COR-L47 (cell line): ENCODE measurements at places on chromosomes 4 and X.

DNA sequence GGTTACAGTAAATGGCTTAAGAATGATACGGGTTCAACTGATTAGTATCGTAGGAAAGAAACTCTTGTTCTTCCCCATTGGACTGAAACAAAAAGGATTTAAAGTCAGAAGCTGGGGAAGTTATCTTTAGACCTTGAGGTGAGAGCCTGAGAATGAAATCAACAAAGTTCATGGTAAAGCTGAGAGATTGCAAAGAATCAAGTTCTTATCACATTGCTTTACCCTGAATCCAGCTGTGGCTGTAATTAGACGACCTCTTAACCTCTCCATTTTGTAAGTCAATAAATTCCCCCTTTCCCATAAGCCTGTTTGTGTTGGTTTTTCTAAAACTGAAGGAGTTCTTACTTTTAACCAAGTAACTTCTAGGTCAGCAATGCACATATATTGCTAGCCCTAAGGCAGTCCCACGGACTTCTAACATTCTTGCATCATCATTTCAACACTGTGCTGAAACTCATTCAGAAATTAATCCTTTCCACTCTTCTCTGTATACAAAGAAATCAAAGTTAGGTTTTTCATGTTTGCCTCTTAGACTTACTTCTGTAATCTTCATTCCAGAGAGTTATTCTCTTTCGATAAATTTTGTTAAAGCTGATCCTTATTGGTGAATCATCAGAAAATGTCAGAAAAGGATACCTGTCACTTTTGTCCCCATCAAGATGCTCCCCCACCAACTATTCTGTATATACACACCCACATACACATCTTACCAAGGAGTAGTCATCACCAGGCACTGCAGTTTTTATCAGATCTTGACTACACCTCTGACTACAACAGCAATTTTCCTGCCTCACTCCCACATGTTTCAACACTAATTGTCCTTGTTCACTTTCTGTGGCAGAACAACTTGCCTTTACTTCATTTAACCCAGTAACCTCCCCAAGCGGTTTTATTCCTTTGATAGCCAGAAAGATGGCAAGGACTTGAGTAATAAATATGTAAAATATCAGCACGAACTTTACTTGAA lies 77.9 kb upstream of the STK26 start:
- no peak for DNase-seq

DNA sequence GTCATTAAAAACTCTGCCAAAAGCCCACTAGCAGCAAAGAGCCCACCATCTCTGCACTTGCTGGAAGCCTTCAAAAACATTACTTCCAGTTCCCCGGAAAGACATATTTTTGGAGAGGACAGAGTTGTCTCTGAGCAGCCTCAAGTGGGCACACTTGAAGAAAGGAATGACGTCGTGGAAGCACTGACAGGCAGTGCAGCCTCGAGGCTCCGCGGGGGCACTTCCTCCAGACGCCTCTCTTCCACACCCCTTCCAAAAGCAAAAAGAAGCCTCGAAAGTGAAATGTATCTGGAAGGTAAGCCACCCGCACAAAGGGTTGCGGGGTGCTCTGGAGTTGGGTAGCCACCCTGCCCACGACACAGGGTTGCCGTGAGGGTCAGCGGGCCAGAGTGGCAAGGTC lies 25.9 kb downstream of the OFD1 start:
- no peak for DNase-seq

GRCh38 chrX:135437867-135438733 lies 16.4 kb downstream of the SMIM10L2A start:
- peak; percentile 17 for DNase-seq

GRCh38 chr4:40423735-40424134 lies 88.6 kb downstream of the CHRNA9 start:
- DNase-seq: no peak

GRCh38 chrX:15495801-15496200 lies 2.7 kb upstream of the PIR start:
- no peak for DNase-seq

GRCh38 chr4:5940470-5941203 lies 47.8 kb upstream of the CRMP1 start:
- DNase-seq: no peak

GRCh38 chrX:115595049-115595448 lies 34.1 kb downstream of the PLS3 start:
- DNase-seq: no peak

DNA sequence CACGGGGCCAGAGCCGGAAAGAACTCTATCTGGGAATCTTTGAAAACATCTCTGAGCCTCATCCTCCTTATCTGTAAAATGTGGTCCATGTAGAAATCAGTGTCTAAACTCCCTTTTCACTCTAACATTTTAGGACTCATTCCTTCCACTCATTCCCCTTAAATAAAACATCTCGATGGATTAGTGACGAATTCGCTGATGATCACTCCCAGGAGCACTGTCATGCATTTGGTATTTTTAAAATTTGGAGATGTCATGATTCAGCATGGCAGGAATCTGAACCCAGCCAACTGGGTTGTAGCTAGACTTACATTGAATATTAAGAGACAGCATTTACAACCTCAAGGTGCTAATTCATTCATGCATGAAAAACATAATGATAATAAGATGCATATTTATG lies 88.1 kb downstream of the SPANXN3 start:
- DNase-seq: no peak

- no peak for DNase-seq
Measured at GRCh38 chr4:79317711-79318110, 8.2 kb downstream of the NAA11 start.

DNA sequence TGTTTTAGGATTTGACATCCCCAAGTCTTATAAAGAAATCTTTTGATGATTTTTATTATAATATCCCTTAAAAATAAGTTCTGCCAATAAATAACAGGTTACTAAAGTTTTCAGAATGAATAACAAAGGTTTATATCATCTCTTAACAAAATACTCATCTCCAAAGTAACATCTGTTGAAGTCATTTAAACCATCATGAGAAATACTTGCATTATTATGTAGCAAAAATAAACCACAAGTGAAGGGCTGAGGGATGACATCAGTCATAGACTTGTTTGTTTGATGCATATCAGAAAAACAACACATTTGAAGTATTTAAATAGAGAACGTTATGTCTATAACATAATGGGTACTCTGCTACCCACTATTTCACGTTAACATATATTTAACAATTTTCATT lies 114.9 kb downstream of the SPOCK3 start:
- DNase-seq: no peak

DNA sequence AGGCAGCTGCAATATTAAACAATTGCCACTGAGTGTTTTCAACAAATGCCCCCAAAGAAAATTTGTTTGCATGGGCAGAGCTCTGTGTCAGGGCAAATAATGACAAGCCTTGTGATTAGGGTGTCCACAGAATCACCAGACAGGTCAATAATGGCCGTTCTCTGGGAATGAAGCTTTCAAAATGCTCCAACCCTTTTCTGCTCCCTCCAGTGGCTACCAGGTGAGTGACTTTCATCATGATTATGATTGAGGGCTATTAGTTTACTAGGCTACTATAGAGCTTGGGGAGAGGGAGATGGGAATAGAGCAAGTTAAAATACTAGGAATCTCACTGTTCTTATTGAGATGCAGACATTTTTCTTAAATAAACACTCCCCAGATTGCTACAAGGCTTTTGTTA lies 23.5 kb downstream of the IRS4 start:
- DNase-seq: no peak

- no peak for DNase-seq
Measured at GRCh38 chrX:69987691-69988090, 62.0 kb downstream of the AWAT2 start.

- DNase-seq: no peak
Measured at GRCh38 chr4:136526517-136526916, 1005.8 kb downstream of the PCDH18 start.

DNA sequence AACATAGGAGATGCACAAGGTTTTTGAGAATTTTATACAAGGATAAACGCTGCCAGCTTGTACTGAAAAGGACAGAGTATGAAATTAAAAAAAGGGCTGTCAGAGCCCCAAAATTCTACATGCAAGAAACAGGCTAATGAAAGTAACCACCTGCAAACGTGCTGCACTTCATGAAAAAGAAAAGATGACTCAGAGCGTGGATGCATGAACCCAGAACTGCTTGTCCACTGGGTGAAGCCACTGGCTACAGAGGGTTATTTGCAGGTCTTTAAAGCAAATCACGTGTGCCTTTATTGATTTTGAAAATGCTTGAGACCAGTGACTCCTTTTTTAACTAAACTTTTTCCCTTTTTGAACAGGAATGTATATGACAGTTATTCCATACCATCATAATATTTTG lies 25.3 kb upstream of the FRMD7 start:
- DNase-seq: no peak

- DNase-seq: no peak
Measured at GRCh38 chr4:95957054-95957453, 117.2 kb downstream of the PDHA2 start.

- no peak for DNase-seq
Measured at GRCh38 chr4:5222047-5222446, 170.8 kb downstream of the STK32B start.

DNA sequence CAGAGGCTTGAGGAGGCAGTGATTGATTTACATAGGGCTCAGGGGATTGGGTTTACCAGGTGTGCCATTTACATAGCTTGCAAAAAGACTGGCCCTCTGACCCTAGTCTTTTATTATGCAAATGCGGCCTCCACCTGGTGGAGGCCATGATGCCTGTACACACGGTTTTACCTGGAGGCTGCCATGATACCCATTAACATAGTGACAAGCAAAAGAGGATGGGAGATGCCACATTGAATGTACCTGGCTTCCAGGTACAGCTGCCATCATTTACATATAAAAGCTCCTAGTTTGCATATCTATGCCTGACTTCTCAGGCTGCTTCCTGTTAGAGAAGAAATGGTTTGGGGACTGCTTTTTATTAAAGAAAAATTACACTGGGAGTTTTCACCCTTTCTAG lies 72.0 kb downstream of the NEXMIF start:
- DNase-seq: no peak

DNA sequence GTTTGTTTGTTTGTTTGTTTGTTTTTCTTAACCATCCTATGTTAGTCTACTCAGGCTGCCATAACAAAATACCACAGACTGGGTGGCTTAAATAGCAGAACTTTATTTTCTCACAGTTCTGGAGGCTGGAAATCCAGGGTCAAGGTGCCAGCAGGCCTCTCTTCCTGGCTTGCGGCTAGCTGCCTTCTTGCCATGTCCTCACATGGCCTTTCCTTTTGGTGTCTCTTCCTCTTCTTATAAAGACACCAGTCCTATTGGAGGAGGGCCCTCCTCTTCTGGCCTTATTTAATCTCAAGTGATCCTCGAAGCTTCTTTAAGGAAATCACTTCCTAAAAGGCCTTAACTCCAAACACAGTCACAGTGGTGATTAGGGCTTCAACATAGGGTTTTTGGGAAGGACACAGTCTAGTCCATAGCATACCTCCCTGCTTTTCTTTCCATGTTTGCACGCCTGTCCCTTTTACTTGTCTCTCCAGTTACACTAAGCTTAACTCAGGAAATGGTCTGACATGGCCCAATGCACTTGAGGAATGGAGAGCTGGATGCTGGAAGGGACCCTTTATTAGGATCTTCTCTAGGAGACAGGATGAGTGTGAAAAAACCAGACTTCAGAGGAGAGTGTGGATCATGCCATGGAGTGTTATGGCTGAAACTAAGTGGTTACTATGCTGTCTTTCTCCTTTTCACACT lies 36.0 kb upstream of the MGST2 start:
- DNase-seq: no peak

- no peak for DNase-seq
Measured at GRCh38 chr4:30802622-30803323, 82.6 kb downstream of the PCDH7 start.

- peak; percentile 48 for DNase-seq
Measured at GRCh38 chr4:30718641-30719453, 1.3 kb upstream of the PCDH7 start.

DNA sequence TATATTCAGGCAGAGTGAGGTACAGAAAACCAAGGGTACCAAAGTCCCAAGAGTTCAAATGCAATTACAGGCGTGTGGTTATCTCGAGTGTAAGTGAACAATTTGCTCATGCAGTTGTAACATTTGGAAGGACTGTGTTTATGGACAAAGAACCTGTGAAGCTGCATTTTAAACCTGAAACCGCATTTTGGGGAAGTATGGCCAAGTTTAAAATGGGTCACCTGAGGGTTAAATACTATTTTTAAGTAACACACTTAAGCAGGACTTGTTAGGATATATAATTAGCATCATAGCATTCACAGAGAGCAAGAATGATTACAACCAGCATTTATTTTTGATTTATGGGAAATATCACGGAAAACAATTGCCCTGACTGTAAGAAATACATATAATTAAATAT lies 79.1 kb upstream of the LCORL start:
- no peak for DNase-seq

GRCh38 chrX:4762196-4762595 lies 1048.7 kb upstream of the PRKX start:
- no peak for DNase-seq

- no peak for DNase-seq
Measured at GRCh38 chr4:150206954-150207353, 128.7 kb downstream of the DCLK2 start.

DNA sequence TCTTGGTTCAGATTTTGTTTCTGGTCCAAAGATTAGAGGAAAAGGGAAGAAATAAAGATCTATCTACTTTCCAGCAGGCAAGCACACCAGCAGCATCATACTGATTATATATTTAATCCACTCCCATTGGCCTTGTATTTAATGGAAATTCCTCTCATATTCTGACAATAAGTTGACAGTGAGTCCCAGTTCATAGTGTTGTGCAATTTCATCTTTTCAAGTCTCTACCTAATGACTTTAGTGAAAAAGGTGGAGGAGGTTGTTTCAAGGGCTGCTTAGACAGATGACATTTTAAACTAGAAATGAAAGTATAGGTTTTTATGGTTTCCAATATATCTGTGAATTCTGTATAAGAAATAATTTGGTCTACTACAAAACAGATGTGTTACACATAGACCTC lies 298.6 kb downstream of the PABPC4L start:
- no peak for DNase-seq

DNA sequence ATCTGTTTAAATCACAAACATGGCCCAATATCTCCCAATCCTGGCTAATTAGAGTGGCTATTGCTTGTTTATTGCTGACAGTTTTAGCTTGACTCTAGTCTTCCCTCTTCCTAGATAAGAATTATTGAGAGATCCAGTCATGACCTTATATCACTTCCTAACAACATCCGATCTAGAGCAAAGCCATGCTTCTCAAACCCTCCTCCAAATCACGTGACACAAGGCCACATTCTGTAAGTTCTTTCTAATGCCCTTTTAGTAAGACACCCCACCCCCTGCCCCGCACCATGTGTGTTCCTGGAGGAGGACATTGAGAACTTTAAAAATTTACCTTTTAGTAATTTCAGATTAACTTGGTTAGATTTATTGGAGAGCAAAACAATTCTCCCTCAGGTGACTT lies 40.6 kb upstream of the RASSF6 start:
- DNase-seq: no peak

DNA sequence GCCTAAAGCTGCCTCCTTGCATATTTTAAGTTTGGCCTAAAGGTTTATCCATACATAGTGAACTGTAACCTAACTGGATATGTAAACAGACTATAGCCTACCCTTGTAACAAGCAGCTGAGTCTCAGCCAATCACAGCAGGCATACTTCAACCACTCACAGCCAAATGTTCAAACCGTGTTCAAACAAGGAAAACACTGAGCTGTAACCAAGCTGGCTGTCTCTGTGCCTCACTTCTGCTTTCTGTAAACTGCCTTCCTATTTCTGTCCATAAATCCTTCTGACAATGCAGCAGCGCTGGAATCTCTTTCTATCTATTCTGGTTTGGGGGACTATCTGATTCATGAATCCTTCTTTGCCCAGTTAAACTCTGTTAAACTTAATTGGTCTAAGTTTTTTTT lies 16.4 kb downstream of the DSPP start:
- DNase-seq: no peak
